ENCODE measurements at places on chromosomes 11 and 22. TPM values are rescaled to one million over a fixed set of nuclear protein-coding genes. Genes with fewer than 3 reads are reported as not detected.

DNA sequence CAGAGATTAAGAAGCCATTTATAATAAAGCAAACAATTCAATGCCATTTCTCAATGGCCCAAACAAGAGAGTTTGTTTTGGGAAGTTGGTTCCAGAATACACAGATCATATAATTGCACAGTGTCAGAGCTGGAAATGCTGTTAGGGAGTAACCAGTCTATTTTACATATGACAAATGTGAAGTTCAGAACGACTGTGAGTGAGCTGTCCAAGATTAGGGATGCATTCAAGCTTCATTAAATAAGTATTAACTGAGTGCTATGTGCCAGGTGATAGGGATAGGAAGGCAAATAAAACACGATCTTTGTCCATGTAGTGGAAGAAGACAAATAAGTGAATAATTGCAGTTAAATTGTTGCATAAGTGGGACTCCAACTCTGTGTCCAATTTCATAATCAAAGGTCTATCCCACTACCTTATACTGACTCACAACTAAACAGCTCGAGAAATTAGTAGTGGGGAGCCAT, 33.1 kb upstream of the PICALM start:
- peak; percentile 38 for DNase-seq

DNA sequence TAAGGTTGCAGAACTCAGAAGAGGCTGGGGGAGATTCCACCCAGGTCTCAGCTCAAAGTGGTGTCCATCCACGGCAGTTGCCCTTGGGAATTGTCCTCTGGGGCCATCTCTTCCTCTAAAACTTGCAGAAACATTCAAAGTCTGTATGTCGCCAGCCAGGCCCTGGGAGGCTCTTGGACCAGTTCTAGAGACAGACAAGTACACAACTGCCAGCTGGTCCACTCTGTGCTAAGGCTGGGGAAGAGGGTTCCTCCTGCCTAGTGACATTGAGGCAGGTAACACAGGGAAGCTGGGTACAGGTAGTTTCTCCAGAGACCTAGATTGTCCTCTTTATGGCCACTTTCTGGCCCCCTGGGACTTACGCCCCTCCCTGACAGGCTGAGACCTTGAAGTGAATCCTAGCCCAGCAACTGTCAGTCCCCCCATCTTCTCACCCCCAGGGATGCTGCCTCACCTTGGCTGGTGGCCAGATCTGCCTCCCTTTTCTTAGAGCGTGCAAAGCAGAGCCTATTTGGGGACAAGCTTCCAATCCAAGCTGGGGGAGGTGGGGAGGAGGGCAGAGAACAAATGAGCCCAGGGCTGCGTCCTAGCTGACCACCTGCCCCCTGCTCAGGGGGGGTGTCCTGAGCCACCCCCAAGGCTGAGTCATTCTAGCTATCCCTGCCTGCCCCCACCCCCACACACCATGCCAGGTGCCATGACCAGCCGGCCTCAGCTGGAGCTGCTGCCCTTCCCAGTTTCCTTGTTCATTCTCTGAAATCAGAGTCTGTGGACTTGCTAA, 8.4 kb downstream of the FAM83F start:
- DNase-seq, result no peak

The F2 gene
- not detected for total RNA-seq

GRCh38 chr11:66685276-66686099, 7.8 kb upstream of the RBM4B start:
- no peak for DNase-seq

The ARL2 gene
- 113 TPM for total RNA-seq

DNA sequence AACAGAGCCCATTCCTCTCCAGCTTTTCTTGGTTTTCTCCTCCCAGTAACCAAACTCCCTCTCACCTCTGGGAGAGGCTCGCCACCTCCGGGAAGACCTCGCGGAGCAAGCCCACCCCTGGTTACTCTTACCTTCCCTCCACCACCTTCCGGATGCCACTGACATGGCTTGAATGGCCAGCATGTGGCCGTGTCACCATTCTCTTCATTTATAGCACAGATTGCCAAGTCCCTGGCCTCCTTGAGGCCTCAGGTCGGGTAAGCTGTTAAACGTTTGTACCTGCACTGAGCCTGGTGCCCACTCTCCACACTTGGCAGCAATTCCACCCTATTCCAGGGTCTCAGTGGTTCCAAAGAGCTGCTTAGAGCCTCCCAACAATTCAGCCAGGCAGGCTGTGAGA, 8.0 kb upstream of the FXYD2 start:
- no peak for DNase-seq

DNA sequence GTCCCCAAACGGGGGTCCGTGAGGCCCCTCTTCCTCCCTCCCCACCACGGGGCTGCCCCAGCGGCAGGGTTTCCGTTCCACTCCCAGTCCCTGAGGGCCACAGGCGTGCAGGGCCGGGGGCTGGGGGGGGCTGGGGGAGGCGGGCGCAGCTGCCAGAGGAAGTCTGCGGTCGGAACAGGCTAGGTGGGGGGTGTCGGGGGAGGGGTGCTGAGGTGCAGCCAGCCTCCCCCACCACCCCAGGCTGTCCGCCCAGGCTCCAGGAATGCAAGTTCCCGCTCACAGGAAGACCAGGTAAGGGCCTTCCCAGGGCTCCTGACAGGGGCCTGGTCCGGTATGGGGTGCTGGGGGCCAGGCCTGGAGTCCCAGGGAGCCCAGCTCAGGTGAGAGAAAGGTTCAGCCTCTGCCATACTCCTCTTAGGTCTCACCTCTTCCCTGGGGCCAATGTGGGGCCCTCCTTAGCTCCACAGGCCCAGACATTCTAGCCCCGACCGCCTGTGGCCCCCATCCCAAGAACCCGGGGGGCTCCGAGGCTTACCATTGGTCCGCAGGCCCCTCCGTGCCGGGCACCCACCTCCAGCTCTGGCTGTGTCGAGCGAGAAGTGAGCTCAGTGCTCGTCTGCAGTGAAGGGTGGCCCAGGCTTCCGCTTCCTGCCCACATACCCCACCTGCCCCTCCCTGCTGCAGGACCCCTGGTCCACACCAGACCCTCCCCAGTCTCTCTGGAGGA, at the start of gene PTPRCAP:
Gene PTPRCAP (minus strand): TSS at position 601 of the 727 bp plus-strand sequence. CDS start 63 bp downstream, at position 538.
- DNase-seq, result no peak

The ABCC8 gene
- total RNA-seq, result not detected

GRCh38 chr11:6415797-6416196, 3.1 kb downstream of the APBB1 start:
- no peak for DNase-seq

The MISFA gene
- 2.4 TPM for total RNA-seq

The OR4D5 gene
- not detected for total RNA-seq

GRCh38 chr11:123235656-123236261, 40.7 kb upstream of the CLMP start:
- DNase-seq, result no peak

GRCh38 chr11:118338637-118339061, 3.9 kb downstream of the CD3D start:
- DNase-seq, result no peak

DNA sequence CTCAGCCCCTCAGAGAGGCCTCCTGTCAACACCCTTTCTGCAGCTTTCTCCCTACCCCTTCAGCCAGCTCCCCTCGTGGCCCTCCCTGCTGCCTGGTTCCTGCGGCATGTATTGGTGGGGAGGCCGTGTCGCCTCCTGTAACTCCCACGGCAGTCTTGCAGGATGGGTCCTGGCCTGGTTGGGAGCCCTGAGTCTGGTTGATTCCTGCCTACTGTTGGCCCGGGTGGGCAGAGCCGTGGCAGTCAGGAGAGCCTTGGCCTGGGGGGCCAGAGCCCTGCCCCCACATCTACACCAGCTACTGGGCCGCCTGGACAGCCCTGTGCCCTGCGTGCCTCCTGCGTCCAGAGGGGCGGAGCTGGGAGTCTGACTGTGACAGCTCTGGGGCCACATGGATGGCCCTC, 30.3 kb upstream of the GRAMD4 start:
- DNase-seq, result no peak

GRCh38 chr11:109853156-109853776, 239.9 kb upstream of the ZC3H12C start:
- DNase-seq, result peak; percentile 73

The APLNR gene
- total RNA-seq, result not detected

The OSM gene
- total RNA-seq, result not detected

GRCh38 chr11:61968758-61969390, 1.4 kb upstream of the FTH1 start:
- no peak for DNase-seq

The SHISAL1 gene
- 1.6 TPM for total RNA-seq

DNA sequence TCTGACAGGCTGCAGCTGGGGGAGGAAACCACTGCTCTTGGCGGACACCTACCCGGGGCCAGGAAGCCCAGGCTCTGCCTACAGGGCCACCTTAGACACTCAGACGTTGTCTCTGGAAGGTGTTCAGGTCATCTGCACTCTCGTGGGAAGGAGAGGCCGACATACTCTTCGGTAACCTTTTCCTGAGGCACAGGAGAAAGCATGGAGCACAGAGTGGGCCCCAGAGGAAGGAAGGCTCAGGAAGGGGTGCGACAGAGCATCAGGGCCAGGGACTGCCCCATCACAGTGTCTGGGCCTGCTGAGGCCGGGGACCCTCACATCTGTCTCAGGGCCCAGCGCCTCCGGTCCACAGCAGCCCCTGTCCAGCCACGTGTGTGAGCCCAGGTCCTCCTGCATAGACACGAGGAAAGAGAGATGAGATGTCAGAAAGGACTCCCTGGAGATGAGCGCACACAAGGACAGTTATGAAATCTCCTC, 18.2 kb upstream of the TUB start:
- no peak for DNase-seq

The CCDC134 gene
- total RNA-seq, result 4.3 TPM

The HBB gene
- total RNA-seq, result not detected

DNA sequence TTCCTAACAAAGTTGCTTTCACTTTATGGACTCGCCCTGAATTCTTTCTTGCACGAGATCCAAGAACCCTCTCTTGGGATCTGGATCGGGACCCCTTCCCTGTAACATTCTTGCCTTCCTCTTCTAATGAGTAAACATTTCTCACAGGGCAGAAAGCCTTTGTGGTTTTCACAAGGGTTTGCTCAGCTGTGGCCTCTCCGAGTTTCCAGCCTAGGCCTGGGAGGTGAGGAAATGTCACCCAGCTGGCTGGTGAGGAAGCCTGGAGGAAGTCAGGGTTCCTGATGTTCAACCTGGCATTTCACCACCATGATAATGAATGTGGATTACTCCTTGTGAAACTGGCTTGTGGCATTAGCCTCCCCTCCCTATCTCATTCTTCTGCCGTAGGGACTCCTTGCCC, 224.9 kb downstream of the DSCAML1 start:
- DNase-seq, result no peak

The SYT12 gene
- 0.44 TPM for total RNA-seq

The CHRM1 gene
- not detected for total RNA-seq

DNA sequence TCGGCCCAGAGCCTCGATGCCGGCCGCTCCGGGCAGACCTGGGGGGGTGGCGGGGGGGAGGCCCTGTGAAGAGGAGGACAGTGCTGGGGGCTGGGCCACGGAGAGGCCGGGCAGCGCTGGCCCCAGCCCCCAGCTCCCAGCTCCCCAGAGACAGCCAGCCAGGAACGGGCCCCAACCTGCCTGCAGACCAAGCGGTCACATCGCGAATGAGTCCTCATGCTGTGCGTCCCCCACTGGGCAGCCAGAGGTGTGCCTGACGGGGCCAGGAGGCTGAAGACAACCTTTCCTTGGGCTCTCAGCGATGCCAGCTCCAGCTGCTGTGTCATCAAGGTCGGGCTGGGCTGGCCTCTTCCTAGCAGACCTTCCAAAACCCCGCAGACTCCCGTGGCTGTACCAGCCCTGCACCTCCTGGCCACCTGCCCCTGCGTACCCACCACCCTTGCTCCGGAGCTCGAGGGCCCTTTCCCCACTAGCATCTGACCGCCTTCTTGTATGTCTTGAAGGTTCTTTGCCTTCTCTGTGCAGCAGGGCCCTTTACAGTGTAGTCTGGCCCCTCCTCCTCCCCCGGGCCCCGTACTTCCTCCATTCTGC, 88.4 kb downstream of the CDKN1C start:
- no peak for DNase-seq

The POLDIP3 gene
- 49.7 TPM for total RNA-seq

The APOA4 gene
- total RNA-seq, result not detected

- DNase-seq, result no peak
Measured at GRCh38 chr22:41184679-41185078, 20.4 kb upstream of the L3MBTL2 start.

DNA sequence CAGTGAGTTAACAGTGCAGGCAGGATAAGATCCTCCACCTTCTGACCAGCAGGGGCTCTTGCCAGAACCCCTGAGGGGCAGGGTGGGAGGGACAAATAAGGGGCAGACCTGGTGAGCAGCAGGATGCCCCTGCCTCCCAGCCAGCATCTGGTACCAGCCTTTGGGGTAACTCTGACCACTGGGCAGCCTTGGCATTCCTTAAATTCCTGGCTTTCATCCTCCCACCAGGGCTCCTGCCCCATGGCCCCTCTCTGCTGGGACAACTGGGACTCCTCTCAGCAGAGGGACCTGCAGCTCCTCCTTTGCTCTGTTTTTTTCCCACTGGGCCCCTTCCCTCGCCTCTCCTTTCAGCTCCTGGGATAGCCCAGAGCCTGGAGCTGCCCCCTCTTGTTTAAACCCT, 98.0 kb upstream of the CD82 start:
- DNase-seq, result no peak

DNA sequence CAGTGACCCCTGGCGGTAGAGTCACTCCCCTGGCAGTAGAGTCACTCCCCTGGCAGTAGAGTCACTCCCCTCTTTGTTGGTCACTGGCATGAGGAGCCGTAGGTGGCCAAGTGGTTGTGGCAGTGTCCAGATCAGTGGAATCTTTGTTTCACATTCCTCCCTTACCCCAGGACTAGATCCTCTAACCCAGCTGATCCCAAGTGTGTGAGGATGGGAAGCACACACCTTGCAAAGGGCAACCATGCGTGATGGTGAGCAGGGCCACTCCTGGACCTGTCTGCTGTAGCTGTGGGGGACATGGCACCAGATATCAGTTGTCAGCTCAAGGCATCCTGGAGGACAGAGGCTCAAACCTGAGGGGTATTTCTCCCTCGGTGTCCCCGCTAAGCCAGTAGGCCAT, 37.8 kb downstream of the OSBP2 start:
- DNase-seq, result no peak

DNA sequence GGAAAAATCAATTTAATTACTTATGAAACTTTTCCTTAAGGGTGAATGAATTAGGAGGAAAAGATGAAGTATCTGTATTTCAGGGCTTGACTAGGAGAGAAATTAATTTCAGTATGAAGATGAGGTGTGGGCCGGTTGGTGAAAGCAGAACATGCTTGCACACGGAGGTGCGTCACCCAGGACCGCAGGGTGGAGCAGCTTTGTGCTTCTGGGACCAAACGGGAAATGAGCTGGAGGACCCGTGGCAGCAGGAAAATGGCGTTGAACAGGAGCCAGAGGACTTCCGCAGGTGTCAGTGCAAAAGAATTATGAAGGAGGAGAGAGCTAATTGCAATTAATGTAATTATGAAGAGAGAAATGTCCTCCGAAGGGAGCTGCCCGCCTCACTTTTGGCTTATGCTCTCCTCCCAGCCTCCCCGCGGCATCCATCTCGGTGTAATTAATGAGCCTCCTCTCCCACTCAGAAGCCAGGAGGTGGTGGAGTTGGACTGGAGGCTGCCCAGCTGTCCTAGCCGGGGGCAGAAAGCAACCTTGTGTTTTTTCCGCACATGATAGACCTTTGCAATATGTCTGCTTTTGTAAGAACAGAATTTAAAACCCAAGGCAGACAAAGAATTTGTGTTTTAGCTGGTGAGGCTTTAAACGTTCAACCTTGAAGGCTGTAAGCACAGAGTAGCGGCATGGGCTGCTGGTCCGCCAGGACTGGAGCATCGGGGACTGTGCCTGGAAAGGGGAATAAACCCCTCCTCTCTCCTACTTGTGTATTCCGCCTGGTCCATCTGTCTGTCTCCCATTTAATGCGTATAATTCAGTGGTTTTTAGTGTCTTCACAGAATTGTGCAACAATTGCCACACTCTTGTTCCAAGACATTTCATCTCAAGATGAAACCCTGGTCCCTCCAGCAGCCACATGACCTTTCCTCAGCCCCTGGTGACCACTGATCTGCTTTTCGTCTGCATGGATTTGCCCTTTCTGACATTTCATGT, 180.6 kb downstream of the TBC1D22A start:
- DNase-seq, result no peak

All from MCF 10A (cell line).